ENCODE measurements at places on chromosomes 1 and 21.

- no peak for DNase-seq
Measured at GRCh38 chr1:201625226-201625761, 86.4 kb downstream of the NAV1 start.

- DNase-seq: no peak
Measured at GRCh38 chr1:5650283-5651026, 341.8 kb downstream of the NPHP4 start.

DNA sequence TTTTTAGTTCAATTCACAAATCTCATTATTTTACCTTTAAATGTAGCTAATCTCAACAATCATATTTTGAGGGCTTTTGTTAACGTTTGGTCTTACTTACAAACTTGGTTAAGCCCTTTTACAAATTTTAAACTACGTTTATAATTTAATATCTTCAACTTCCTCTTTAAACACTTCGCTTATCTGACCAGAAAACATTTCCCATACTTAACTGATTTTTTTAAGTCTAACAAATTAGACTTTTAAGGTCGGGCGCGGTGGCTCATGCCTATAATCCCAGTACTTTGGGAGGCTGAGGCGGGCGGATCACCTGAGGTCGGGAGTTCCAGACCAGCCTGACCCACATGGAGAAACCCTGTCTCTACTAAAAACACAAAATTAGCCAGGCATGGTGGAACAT, 300.9 kb downstream of the LMX1A start:
- DNase-seq: no peak

DNA sequence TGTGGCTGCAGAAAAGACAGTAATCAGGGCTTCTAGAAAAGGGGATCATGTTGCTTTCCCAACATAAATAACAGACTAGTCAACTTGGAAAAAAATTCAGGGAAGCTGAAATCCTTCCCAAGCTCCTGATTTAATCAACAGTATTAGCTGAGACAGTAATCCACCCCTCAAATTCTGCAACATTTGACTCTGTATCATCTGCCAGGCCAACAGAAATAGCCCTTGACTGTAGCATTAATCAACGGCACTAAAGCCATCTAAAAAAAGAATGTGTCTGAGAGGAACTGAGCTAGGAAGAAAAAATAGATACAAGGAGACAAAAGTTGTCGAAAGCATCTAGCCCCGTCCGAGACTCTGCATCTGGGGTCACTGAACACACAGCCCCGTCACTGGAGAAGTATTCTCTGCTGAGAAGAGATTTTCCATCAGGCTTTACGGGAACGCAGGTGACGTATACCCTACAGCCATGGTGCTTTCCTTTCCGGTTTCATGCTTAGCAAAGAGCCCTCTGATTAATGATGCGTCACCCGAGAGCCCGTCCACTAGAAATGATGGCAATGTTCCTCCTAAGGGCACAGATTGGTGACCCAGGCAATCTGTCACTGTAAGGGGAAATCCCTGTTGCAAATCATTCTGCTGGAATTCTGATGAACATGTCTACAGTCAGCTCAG, 42.1 kb upstream of the TP53BP2 start:
- no peak for DNase-seq

DNA sequence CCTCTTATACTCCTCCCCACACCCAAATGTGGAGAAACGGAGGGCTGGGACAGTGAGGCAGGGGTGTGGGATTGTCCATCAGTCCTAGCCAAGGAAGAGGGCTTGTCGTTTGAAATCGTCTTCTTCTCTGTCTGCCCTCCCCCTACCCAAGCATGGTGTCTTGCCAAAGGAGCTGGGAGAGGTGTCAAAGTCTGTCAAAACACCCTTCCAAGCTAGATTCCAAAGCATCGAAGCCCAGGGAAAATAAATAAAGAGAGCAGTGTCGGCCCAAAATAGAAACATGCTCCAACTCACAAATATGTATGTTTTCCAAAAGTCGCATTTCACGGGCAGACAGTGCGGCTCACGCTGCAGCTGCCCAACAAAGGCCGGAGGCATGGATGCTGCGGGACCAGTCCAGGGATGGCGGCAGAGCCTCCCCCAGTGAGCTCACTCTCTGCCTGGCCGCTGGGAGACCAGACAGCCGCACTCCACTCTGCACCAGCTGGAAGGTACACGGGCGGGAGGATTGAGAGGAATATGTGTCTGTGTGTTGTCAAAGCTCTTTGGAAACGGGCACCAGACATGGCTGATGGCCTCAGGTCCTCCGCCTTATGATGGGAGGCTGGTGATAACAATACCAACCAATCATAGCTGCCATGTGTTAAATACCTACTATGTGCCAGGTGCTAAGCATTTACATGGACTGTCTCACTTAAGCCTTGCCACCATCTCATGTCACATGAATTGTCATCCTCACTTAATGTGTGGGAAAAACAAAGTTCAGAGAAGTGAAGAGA, 3.9 kb downstream of the DISP3 start:
- DNase-seq: no peak

- DNase-seq: no peak
Measured at GRCh38 chr1:173176246-173176645, 30.9 kb downstream of the TNFSF4 start.

DNA sequence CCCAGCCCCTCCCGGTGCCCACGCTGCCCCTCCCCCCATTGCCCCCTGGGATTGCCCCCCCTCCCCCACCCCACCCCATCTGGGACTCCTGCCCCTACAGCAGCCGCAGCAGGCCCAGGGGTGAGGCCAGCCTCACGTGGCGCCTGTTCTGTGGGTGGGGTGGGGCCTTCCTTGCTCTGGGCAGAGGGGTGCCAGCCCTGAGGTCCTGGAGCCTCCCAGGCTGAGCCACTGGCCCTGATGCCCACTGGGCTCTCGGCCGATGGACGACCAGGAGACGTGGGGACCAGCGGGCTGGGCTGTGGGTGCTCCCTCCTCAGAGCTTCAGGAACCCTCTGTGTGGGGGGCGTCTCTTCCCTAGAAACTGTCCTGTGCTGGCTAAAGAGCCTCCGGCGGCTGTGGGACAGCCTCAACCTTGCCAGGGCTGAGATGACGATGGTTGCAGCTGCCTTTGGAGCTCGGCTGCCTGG, 5.8 kb upstream of the C1orf159 start:
- no peak for DNase-seq

DNA sequence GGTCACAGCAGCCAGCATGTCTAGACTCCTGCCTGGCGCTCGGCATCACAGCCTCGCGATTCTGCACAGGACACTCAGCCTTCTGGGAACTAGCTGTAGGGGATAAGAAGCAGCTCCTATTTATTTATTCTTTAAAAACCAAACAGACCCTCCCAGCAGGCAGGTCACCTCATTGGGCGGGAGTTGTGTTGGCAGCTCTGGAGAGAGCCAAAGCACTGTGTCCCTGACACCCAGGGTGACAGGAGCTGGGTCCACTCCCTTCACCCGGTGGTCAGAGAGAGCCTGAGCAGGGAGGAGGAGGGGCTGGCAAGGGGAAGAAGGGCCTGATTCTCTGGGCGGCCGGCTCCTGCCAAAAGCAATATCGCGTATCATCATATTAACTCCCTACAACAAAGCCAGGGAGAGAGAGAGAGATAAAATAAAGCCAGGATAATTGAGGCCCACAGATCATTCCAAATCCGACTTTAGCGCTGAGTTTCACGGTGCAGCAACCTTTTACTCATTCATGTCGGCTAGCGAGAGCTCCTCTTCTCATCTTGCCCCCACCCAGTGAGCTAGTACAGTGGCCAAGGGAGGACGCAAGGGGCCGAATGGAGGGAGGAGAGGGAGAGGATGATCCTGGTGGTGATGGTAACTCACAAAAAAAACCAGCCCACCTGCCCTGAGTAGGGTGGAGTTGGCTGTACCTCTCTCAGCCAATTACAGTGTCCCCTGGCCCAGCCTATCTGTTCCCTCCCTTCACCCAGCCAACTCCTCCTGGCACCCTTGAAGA, 79.8 kb upstream of the IFFO2 start:
- no peak for DNase-seq

GRCh38 chr1:15916916-15917315, 59.0 kb downstream of the ZBTB17 start:
- DNase-seq: no peak

GRCh38 chr1:1778663-1779319, 521 bp upstream of the NADK start:
- DNase-seq: no peak

DNA sequence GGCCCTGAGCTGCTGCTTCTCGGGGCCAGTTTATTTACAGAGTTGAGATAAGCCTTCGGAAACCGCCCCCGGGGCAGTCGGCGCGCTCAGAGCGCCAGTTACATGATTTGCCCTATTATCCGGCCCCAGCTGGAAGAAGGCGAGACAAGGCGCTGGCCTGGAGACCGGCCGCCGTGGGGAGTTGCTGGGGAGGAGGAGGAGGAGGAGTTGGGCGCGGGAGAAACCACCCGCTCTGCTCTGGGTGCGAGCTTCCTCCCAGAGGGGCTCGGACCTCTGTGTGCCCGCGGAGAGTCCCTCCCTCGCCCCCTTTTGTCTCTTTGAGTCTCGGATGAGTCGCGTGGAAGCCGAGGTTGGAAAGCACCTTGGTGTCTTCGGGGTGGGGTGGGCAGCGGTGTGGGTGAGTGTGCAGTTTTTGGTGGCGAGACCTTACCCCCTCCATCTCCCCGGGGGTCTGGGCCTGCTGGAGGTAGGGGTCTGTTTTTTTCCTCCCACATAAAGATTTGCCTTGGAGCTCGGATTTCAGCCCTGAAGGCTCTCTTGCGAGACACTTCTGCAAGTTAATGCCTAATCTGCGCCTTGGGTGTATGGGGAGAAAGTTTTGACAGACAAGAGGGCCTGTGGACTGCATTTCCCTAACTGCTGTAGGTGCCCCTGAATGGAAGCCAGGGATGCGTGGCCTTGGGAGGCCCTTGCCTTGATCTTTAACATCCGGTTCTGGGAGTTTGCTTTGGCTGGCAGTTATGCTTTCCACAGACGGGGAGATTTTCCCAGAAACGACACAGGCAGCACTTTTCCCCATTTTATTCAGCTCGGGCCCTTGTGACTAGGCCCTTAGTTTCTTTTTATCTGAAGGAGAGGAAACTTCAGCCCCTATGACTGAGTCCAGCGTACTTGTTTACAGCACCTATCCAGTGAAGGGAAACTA, 80.0 kb downstream of the NDUFS5 start:
- DNase-seq: no peak

DNA sequence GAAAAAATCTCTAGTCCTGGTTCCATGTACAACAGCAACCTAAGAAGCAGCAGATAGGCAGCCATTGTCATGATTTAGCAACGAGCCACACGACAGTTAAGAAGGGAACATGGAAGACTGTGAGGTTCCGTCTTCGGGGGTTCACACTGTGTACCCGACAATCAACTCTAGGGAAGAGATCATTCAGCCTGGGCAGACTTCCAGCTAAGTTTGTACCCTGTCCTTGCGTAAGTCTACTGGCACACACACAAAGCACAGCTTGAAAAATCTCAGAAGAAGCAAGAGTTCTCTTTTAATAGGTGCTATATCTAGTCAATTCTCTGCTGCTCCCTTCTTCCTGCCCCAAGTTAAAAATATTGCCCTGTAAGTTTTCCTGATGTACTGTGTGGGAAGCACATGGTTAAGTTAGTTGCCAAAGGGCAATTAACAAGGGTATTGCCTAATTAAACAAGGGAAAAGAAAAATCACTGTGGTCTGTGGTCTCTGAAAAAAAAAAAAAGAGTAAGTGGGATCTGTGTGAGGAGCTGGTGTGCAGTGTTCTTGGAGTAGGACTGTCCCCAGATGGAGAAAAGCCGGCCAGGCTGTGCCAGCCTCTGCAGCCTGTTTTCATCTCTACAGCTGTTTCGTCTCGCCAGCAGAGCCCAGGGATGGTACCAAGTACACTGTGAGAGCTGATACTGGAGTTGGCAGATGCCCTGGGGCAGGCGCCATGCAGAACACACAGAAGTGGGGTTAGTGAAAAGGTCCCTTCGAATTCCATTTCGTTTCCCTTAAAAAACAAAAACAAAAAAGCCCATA, 6.4 kb upstream of the MYBPHL start:
- no peak for DNase-seq

DNA sequence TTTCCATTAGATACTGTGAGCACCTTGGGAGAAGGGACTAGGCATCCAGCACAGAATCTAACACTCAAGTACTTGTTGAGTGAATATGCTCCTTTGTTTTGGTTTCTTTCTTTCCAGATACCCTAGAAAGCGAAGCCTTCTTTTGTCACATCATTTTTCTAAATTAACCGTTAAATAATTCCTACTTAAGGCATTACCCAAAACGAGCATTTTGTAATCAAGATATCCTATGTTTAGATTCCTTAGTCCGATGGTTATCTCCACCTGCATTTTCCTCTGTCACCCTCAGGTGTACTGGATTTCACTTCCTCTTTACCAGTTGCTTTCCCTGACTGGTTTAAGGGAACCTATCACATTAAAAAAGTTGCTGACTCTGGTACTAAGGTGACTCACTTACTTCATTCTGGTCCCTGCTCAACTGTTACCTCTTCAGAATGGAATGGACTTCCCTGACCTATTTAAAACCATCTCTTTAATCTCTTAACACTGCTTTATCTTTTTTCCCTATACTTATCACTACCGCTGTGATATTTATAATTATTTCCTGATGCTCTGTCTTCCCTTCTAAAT, 3.2 kb downstream of the B3GALNT2 start:
- no peak for DNase-seq

DNA sequence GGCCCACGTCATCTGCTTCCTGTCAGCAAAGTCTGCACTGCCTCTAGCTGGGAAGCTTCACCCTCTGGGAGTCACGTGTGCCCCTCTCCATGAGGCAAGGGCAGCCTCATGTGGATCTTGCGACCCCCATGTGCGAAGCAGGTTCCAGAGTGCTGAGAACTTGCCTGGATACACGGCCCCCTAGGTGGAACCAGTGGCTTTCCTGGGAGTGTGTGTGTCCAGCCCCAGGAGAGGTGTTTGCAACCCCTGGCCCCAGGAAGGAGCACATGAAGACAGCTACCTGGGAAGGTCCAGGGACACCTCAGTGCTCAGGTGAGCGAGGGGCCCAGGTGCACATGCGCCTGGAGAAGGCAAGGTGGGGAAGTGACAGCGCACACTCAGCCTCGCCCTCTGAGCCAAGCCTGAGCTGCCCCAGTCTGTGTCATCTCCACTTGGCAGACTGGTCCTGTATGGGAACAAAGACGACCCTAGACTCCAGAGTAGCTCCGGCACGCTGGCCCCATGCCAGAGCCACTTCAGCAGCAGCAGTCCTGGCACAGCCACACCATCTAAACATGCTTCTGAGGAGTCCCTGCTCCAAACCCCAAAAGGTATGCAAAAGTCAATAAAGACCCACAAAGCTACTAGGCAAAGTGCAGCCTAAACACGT, 8.9 kb downstream of the LSS start:
- DNase-seq: no peak

GRCh38 chr1:38268226-38268625, 221.6 kb upstream of the POU3F1 start:
- no peak for DNase-seq

- DNase-seq: no peak
Measured at GRCh38 chr21:35528116-35529042, 479.3 kb upstream of the RUNX1 start.

GRCh38 chr21:42305707-42306147, 9.5 kb downstream of the TFF3 start:
- DNase-seq: no peak

DNA sequence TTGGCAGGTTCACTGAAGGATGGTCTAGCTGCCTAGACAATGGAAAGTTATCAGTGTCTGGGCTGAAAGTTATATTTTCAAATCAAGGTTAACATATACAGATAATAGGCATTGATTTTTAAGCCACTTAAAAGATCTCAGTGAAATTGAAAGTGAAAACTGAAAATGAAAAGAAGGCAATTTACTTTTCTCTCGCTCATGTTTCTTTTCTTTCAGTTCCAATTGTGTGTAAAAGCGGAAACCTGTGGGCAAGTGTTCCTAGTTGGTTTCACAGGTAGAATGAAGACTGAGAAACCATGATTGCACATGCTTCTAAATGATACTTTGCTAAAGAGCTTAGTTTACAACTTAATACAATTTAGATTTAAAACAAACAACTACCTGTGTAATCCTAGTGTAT, 383.7 kb downstream of the ZP4 start:
- DNase-seq: no peak

Measured in cortex of kidney (tissue), 1 donor.